ENCODE measurements at places on chromosomes 4 and X.

DNA sequence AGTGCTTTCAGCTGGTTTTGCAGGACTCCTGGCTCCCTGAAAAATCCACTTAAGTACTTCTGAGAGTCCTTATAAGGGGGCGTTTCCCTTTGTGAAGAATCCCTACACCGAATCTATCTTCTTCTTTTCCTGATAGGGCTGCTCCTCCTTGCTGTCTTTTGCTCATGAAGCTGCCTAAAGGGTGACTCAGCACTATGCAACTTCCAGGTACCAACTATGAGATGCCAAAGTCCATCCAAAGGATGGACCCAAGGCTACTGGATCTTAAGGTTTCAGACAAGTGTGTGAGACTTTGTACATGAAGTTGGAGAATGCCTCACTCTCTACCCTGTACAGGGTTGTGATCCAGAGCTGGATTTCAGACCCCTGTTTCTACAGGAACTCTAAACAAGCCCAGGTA lies 485.0 kb upstream of the FAT1 start:
- no peak for DNase-seq

GRCh38 chr4:48064349-48064748 lies 47.8 kb downstream of the NIPAL1 start:
- no peak for DNase-seq

DNA sequence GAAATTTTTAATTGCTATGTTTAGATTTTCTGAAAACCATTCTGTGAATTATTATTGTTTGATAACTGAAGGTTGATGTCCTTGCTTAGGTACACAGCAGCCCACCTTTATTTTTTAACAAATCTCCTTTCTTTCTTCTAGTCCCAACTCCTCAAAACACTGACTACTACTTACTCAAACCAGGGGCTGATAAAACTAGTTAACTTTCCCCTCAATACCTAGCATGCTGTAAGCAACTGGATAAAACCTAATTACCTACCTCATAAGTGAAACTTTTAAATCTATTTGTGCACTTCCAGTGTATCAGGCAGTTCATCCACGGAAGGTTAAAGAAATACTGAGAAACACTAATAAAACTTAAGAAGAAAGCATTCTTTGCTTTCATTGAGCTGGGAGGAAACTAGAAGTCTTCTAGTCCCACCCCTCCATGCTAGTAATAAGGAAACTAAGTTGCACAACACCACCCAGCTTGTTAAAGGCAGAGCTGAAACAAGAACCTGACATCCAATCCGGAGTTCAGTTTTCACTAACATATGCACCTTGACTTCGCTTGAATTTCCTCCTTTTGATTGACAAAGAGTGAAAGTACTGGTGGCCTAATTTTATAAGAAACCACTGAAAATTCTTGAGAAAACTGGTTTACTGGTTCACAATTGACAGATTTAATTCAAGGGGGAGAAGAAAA lies 180.2 kb upstream of the TET2 start:
- DNase-seq = peak; percentile 74

DNA sequence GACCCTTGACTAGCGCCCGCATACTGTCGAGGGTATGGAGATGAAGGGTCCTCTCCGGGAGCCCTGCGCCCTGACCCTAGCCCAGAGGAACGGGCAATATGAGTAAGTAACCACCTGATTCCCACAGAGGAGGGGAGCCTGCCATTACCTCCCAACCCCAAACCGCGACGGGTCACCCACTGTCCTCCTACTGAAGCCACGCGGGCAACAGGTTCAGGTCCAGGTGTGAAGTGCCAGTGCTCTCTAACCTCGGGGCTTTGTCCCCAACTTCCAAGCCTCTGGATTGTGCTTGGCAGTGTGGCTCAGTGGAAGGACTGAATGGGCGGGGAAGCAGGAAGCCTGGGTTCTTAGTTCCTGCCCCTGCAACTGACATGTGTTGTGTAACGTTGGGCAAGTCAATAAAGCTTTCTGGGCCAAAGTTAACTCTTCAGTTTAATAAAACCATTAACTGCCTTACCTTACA lies 694 bp downstream of the OCRL start:
- peak; percentile 30 for DNase-seq

GRCh38 chr4:172951679-172952451 lies 216.7 kb upstream of the GALNT7 start:
- no peak for DNase-seq

- no peak for DNase-seq
Measured at GRCh38 chrX:150236327-150236726, 126.8 kb upstream of the MAMLD1 start.

- no peak for DNase-seq
Measured at GRCh38 chr4:80776168-80776567, 254.3 kb upstream of the BMP3 start.

DNA sequence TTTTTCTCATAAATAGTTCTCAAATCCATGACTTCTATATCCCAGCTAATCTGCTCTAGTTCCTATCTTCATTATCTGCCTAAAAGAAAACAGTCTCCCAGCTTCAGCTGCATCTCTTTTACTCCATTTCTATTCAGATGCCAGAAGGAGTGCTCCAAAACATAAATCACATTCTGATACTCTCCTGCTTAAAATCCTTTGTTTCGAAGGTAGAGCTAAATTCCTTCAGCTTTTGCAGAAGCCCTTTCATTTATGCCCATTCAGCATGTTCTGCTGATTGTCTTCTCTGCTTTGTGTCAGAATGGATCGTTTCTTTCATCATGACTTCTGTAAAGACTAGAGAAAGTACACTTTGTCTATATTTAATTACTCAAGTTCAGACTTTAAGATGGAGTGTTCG lies 440.1 kb upstream of the SMIM31 start:
- no peak for DNase-seq

DNA sequence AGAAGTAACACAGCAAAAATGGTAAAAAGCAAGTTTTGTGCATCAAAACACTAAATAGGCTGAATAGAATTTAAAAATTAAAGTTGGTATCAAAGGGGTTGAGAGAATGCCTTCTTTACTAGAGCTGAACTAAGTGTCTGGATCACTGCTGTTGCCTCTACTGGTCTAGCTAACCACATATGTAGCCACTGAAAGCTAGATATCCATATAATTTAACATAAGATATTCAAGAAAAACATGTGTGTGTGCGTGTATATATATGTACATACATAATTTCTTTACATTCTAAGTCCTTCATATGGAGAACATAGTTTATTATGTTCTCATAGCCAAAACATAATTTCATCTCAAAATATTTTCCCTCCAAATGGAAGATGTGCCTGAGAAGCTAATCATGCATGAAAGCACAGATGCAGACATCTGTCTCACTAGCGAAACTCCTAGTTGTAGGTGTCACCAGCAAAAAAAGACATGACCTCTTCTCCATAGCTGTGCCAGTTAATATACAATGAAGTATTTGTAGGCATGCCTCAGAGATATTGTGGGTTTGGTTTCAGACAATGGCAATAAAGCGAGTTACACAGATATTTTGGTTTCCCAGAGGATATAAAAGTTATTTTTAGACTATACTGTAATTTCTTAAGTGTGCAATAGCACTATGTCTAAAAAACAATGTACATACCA lies 47.3 kb downstream of the PDE5A start:
- DNase-seq = no peak

- DNase-seq = no peak
Measured at GRCh38 chrX:52923781-52924241, 26.7 kb downstream of the FAM156B start.

DNA sequence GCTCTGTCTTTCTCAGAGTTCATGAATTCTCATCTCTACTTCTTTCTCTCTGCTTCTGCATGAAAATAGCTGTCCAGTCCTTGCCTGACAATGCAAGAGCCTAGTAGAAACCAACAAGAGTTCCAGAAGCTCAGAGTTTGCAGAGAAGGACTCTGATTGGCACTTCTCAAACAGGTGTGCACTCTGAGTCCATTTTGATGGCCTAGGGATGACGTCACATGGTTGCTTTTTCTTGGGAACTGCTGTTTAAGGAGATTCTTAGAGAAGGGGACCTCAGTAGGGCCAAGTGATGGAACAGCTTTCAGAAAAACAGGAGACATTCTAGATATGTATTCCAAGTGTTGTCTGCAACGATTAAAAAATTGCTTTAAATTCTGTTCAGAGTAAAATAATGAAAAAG lies 56.8 kb downstream of the HMGB2 start:
- DNase-seq = no peak

DNA sequence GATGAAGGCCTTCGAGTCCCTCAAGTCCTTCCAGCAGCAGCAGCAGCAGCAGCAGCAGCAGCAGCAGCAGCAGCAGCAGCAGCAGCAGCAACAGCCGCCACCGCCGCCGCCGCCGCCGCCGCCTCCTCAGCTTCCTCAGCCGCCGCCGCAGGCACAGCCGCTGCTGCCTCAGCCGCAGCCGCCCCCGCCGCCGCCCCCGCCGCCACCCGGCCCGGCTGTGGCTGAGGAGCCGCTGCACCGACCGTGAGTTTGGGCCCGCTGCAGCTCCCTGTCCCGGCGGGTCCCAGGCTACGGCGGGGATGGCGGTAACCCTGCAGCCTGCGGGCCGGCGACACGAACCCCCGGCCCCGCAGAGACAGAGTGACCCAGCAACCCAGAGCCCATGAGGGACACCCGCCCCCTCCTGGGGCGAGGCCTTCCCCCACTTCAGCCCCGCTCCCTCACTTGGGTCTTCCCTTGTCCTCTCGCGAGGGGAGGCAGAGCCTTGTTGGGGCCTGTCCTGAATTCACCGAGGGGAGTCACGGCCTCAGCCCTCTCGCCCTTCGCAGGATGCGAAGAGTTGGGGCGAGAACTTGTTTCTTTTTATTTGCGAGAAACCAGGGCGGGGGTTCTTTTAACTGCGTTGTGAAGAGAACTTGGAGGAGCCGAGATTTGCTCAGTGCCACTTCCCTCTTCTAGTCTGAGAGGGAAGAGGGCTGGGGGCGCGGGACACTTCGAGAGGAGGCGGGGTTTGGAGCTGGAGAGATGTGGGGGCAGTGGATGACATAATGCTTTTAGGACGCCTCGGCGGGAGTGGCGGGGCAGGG lies 568 bp downstream of the HTT start:
- DNase-seq = peak; percentile 50

- DNase-seq = no peak
Measured at GRCh38 chr4:71290476-71290875, 48.3 kb upstream of the SLC4A4 start.

GRCh38 chr4:153137159-153137558 lies 67.1 kb upstream of the TRIM2 start:
- no peak for DNase-seq

DNA sequence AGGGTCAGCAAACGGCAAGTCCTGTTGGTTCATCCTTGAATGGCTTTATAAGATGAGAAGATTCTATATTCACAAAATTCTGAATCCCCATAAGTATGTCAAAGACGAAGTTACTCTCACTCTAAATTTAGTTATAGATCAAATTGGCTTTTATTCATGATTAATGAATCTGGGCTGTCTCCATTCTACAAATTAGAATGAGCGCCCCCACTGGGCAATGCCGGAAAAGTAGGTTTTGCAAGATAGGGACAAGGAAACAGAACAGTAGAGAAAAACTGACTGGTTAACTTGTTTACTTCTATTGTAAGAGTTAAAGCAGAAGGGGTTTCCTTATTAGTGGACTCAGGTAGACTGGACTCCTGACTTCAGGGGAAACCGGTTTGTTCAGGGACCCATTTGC lies 100.3 kb downstream of the F11 start:
- no peak for DNase-seq

DNA sequence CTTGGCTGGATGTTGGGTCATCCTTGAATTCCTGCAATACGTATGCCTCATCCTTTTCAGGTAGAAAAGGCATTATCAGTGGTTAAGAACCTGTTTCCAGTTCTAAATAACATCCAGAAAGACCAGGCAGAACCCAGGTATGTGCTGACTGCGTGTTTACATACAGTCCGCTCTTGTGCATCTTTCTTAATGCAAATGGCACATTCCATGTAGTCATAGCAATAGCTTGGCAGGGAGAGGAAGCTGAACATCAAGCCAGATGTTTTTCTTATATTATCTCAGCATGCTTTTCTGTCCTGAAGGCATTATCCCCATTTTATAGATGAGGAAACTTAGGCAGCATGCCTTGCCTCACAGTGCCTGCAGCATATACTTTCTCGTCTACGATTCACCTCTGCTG lies 2.1 kb downstream of the DCLK2 start:
- no peak for DNase-seq

DNA sequence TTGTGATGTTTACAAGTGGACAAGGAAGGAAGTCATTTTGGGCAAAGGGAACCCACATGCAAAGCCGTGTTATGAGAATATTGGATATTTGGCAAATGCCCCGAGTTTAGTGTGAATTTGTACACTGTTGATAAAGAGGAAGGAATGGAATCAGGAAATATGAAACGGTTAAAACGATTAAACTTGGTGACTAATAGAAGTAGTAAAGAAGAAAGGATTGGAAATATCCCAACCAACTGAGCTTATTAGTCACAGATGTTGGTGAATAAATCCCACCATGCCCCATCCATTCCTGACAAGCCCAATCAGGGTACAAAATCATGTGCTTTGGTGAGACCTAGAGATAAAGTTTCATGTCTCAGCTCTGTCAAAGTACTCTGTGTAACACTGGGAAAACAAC lies 22.0 kb downstream of the ARHGAP24 start:
- DNase-seq = no peak

- no peak for DNase-seq
Measured at GRCh38 chr4:40484346-40485090, 145.1 kb downstream of the RBM47 start.

DNA sequence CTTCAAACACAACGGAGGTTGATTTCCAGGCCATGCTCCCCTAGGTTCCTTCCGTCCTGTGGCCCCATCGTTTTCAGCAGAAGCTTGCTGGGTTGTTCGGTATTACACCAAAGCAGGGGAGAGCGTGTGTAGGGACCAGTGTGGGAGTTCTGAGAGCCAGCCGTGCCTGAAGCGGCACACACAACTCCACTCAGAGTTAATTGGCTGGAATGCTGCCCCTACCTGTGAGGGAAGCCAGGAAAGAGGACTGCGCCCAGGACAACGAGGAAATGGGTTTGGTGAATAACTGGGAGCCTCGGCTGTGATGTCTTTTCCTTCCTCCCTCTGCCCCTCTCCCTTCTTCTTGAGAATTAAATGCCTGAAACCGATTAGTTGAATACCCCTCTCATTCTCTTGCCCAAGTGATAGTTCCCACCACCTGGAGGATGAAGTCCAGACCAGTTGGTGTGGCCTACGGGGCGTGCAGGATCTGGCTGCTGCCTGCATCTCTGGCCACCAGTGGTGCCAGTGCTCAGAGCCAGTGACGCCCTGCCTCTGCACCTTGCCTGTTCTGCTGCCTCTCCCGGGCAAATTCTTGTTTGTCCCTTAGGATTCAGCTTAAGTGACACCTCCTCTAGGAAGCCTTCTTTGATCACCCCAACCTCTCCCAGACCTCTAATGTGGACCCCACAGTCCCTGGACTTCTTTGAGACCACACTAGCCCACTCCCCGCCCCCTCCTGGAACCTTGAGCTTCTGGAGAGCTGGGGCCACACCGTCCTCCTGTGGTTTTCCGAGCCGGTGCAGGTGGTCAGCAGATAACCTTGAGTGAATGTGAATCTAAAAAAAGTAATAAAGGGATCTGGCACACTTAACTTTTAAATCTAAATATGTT lies 33.6 kb downstream of the TBC1D14 start:
- no peak for DNase-seq

- peak; percentile 49 for DNase-seq
Measured at GRCh38 chrX:41333744-41334362, at the start of gene DDX3X. DDX3X (plus strand) TSS chrX:41334162; CDS start chrX:41334253, 91 bp downstream.

Measured in GF-D8 (cell line).